Thymus (tissue), 14 donors: ENCODE measurements at places on chromosomes 2 and 18.

- DNase-seq, result no peak
Measured at GRCh38 chr18:46868169-46868921, 49.0 kb downstream of the PIAS2 start.

DNA sequence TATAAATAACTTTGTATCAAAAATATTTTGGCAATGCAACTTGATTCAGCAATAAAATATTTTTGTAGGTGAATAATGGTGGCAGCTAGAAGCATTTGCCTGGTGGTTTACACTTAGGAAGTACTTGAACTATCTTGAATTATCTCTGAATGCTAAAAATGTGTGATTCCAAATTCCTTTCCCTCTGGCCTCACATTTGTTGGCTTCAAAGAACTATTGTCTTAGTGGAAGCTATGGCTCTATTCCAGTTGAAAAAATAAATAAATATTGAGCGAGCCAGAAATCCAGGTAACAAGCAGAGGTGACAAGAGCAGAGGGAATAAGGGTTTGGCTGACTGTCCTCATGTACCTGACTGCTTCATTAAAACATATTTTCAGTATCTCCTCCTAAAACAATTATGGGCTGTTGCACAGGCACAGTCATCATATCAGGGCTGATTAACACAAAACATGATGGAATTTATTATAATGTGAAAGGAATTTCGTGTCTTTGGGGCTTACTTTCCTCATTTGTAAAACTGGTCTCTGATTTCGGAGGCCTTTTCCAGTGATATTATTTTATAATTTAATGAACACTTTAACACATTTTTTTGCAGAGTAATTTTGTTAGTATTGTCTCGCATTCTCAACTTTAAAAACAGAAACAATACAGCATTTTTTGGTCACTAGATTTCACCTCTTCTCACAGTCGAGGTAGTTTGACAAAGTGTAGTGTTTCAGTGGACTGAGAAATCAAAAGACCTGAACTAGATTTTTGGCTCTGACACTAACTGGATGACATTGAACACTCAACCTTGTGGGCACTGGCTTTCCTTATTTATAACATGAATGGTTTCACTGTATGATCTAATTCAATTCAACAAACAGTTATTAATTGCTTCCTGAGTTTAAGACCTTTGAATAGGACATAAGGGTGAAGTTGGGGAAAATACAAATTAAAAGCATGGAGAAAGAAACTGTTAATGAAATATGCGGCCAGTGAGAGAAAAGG, 7.8 kb upstream of the CAVIN2 start:
- no peak for DNase-seq

- DNase-seq, result no peak
Measured at GRCh38 chr2:170148161-170148560, 29.8 kb upstream of the MYO3B start.

DNA sequence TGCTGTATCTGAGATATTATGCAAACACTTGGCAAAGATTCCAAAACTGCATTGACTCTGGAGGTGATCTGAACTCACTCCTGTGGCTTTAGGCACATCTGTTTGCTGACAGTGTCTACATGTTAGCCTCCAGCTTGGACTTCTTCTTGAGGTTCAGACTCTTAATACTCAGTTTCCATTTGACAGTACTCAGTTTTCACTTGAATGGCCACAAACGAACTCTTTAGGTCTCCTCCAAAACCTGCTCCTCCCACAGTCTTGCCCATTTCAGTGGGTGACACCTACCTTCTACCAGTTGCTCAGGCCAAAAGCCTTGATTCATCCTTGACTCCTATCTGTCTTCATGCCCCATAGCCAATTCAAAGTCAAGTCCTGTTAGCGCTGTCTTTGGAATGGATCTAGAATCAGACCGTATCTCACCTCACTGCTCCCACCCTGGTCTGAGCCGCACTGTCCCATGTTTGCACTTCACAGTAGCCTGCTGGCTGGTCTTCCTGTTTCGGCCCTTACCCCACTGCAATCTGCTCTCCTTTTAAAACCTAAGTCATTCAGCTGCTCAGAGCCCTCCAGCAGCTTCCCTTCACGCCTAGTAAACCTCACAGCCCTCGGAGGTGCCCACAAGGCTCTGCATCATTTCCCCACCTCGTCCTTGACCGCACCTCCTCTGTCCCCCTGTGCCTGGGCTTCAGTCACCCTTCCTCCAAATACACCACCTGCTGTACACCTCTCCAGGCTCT, 10.5 kb downstream of the ATG16L1 start:
- DNase-seq, result no peak
